ENCODE measurements at places on chromosomes 11 and 22. TPM values are rescaled to one million over a fixed set of nuclear protein-coding genes. Genes with fewer than 3 reads are reported as not detected.

DNA sequence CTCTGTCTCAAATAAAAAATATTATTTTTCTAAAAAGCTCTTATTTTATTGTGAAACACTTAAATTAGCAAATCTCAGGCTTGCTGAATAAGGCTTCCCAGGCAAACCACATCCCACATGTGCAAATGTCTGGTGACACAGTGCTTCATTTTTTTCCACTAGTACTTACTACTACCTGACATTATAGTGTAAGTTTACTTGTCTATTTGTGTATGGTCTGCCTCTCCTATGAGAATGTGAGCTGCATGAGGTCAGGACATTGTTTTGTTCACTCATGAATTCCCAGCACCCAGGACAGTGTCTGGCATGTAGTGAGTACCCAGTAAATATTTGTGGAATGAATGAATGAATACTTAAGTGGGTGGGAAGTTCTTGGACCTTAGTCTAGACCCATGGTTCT, 103.1 kb downstream of the PTPRJ start:
- no peak for DNase-seq

- DNase-seq = peak; percentile 86
Observed at GRCh38 chr22:36781656-36782627, 6.0 kb upstream of the IFT27 start.

DNA sequence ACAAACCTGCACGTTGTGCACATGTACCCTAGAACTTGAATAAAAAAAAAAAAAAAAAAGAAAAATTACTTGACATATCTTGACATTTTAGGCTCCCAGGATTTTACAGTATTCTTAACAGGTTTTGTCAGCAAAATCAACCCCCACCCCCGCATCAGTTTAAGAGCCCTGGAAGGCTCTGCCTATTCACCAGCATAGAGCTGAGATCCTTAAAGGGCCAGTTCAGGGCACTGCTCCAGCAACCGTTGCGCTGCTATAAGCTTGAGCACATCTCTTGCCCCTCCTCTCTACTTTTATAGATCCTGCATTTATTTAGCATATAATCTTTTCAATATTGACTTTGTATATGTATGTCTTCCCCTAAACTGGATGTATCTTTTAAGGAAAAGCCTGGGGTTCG, 697 bp upstream of the PAFAH1B2 start:
- peak; percentile 64 for DNase-seq

DNA sequence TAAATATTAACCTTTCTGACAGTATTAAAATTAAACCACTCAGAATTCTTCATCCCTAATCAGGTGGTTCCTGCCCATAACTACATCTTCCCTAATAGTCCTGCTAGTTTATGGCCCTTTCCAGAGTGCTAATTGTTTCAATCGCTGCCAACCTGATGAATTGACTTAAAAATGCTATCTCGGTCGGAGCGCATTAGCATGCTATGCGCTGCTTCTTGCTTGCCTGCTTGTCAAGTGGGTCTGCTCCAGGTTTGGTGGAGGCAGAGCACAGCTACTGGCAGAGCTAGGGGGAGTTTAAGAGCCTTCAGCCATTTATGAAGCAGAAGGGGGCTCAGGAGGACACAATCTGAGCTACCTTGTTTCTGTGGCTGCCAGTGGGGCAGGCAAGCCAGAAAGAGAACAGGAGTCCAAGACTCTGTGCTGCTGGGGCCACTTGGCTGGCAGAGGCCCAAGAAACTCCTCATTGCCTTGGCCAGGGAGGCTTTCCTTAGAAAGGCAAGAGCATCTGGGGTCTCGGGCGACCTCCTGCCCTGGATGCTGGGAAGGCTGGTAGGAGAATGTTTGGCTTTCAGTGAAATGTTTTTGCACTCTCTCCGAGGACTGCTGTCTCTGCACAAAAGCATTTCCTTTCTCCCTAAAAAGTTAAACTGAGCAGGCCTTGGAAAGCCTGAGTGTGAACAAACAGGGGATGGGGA, 62.1 kb upstream of the PHOX2A start:
- no peak for DNase-seq

DNA sequence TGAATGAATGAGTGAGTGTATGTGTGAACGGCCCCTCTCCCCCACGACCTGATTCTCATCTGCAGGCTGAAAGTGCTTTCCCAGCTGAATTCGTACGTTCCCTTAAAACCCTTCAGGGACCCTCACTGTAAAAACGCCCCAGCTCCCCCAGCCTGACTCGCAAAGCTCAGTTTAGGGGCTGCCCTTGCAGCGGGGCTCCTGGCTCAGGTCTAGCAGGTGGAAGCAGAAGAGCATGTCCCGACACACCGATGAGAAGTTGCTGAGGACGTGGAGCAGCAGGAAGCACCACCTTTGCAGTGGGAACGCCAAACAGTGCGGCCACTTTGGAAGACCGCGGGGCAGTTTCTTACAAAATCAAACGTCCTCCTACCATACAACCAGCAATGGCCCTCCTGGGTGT, 3.6 kb upstream of the MRPL23 start:
- no peak for DNase-seq

The SLC22A6 gene
- total RNA-seq = not detected
